ENCODE measurements at places on chromosomes 6 and 20.

DNA sequence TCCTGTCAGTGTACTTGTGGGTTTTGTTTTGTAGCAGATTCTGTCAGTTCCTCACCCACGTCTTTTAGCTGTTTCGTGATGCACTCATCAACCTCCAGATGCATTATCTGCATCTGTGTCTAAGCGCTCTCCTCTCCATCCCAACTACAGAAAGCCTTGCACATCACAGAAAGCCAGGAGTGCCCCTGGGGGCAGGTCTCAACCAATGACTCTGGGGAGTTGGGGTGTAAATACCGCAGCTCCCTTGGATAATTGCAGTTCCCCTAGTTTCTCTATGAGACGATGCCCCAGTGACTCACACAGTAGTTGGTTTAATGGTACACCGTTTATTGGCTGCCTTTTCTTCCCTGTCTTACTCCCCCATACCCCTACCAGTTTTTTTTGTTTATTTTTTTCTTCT lies 158.1 kb downstream of the SOX4 start:
- H3K4me1 ChIP-seq, result no peaks in the 10 kb centered on the region
- no peak overlapping the region for H3K4me3 ChIP-seq
- no peak for DNase-seq
- H3K36me3 ChIP-seq, result no peaks in the 10 kb centered on the region

GRCh38 chr6:39688494-39688893 lies 36.7 kb downstream of the KIF6 start:
- no peak for DNase-seq
- H3K4me1 ChIP-seq, result no peaks in the 10 kb centered on the region
- H3K27me3 ChIP-seq, result no peaks in the 10 kb centered on the region
- no peak overlapping the region for H3K4me3 ChIP-seq

GRCh38 chr6:113732384-113732966 lies 124.7 kb upstream of the MARCKS start:
- no peaks in the 10 kb centered on the region for H3K4me1 ChIP-seq
- DNase-seq, result peak; percentile 37
- H3K27ac ChIP-seq, result no peak overlapping the region

GRCh38 chr6:109660526-109661320 lies 30.3 kb downstream of the AK9 start:
- no peaks in the 10 kb centered on the region for H3K27me3 ChIP-seq
- DNase-seq, result no peak
- H3K4me1 ChIP-seq, result no peaks in the 10 kb centered on the region
- no peak overlapping the region for H3K4me3 ChIP-seq
- no peaks in the 10 kb centered on the region for H3K36me3 ChIP-seq
- no peak overlapping the region for H3K27ac ChIP-seq

DNA sequence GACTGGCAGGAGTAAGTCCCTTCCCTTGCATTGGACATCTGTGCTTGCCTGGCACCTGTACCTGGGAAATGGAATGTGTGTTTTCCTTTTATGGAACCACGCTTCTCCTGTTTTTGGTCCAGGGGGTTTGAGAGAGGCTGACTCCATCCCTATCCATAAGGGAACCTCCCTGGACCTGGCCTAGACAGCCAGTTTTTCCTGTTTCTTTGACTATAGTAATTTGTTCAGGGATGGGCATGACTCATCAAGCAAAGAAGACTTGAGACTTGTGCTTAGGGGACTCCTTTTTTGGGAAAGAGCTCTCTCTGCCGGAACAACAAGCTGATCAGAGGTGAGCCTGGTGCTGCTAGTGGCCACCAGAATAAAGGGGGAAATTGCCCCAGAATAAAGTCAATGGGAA lies 393.8 kb downstream of the CDH26 start:
- H3K4me1 ChIP-seq, result no peaks in the 10 kb centered on the region
- H3K4me3 ChIP-seq, result no peak overlapping the region
- H3K27ac ChIP-seq, result no peak overlapping the region
- DNase-seq, result no peak

GRCh38 chr6:157432892-157433265 lies 51.9 kb downstream of the ZDHHC14 start:
- DNase-seq, result no peak
- no peaks in the 10 kb centered on the region for H3K36me3 ChIP-seq
- peaks cover 7% of the 10 kb centered on the region for H3K4me1 ChIP-seq
- no peaks in the 10 kb centered on the region for H3K27me3 ChIP-seq
- no peak overlapping the region for H3K27ac ChIP-seq

DNA sequence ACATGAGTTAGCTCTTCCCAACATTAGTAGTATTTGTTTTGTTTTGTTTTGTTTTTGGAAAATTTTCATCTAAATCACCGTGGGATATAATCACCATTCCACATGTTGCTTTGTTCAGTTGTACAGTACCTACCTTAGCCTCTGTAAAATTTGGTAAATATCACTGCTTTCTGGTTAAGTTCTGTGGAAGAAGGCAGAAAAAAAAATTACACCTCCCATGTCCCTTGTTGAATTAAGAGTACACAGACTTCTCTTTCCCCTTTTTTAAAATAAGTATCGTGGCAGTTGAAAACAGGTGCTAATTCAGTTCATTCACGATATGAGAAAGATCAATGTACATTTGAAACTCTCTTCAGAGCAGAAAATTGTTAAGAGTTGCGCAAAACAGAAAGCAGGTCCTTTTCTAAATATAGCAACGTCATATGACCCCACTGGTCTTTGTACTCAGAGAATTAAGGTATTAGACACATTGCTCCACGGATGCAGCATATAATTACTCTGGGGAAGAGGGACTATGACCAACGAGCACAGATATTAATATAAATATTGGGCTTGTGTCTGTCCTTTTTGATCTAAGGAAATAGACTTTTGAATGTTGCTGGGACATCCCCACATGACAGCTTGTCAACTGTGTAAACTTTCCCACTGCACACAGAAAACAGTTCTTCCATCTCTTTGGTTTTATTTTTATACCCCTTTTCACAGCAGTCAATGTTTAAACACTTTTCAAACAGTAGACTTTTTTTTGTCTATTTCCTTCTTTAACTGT lies 58.6 kb upstream of the ZNF217 start:
- peaks cover 10% of the 10 kb centered on the region for H3K4me1 ChIP-seq
- H3K27ac ChIP-seq, result peak overlapping the region; percentile 80
- no peak for DNase-seq
- no peaks in the 10 kb centered on the region for H3K27me3 ChIP-seq
- no peaks in the 10 kb centered on the region for H3K36me3 ChIP-seq
- no peak overlapping the region for H3K4me3 ChIP-seq

- H3K36me3 ChIP-seq, result no peaks in the 10 kb centered on the region
- peak; percentile 74 for DNase-seq
- no peaks in the 10 kb centered on the region for H3K27me3 ChIP-seq
- H3K4me3 ChIP-seq, result no peak overlapping the region
- no peak overlapping the region for H3K27ac ChIP-seq
Measured at GRCh38 chr20:36854348-36855240, 21.3 kb upstream of the TLDC2 start.

DNA sequence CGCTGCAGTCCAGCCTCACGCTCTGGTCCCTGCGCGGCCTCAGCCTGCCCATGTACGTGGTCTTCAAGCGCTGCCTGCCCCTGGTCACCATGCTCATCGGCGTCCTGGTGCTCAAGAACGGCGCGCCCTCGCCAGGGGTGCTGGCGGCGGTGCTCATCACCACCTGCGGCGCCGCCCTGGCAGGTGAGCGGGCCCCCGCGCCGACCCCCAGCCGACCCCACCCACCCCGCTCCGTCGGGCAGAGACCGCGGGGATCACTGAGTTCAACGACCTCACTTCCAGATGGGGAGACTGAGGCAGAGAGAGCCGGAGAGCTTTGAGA lies 545 bp downstream of the SLC35D3 start:
- no peaks in the 10 kb centered on the region for H3K36me3 ChIP-seq
- no peak overlapping the region for H3K27ac ChIP-seq
- peaks cover 9% of the 10 kb centered on the region for H3K4me1 ChIP-seq
- no peak for DNase-seq
- H3K4me3 ChIP-seq, result peak overlapping the region; percentile 54

- no peaks in the 10 kb centered on the region for H3K27me3 ChIP-seq
- no peak overlapping the region for H3K27ac ChIP-seq
- H3K36me3 ChIP-seq, result no peaks in the 10 kb centered on the region
- DNase-seq, result no peak
Measured at GRCh38 chr6:130946076-130946475, 117.0 kb downstream of the EPB41L2 start.

- H3K27me3 ChIP-seq, result no peaks in the 10 kb centered on the region
- H3K4me3 ChIP-seq, result no peak overlapping the region
- DNase-seq, result peak; percentile 56
- H3K27ac ChIP-seq, result peak overlapping the region; percentile 99
- no peaks in the 10 kb centered on the region for H3K36me3 ChIP-seq
- peaks cover 24% of the 10 kb centered on the region for H3K4me1 ChIP-seq
Measured at GRCh38 chr6:111602481-111603011, 3.1 kb downstream of the TRAF3IP2 start.

GRCh38 chr6:19795211-19795610 lies 42.0 kb upstream of the ID4 start:
- DNase-seq, result no peak
- H3K27ac ChIP-seq, result no peak overlapping the region
- H3K4me3 ChIP-seq, result no peak overlapping the region
- H3K27me3 ChIP-seq, result no peaks in the 10 kb centered on the region
- no peaks in the 10 kb centered on the region for H3K36me3 ChIP-seq

- DNase-seq, result no peak
- H3K27ac ChIP-seq, result no peak overlapping the region
- H3K4me1 ChIP-seq, result no peaks in the 10 kb centered on the region
- no peaks in the 10 kb centered on the region for H3K27me3 ChIP-seq
Measured at GRCh38 chr6:126767711-126768110, 350.8 kb upstream of the RSPO3 start.

GRCh38 chr6:106444777-106445507 lies 84.4 kb downstream of the CRYBG1 start:
- H3K4me3 ChIP-seq, result no peak overlapping the region
- H3K36me3 ChIP-seq, result no peaks in the 10 kb centered on the region
- H3K27ac ChIP-seq, result no peak overlapping the region

- no peaks in the 10 kb centered on the region for H3K27me3 ChIP-seq
- no peaks in the 10 kb centered on the region for H3K36me3 ChIP-seq
- H3K4me3 ChIP-seq, result no peak overlapping the region
- no peak overlapping the region for H3K27ac ChIP-seq
- H3K4me1 ChIP-seq, result no peaks in the 10 kb centered on the region
- DNase-seq, result no peak
Measured at GRCh38 chr6:166470029-166470862, 87.5 kb upstream of the MPC1 start.

DNA sequence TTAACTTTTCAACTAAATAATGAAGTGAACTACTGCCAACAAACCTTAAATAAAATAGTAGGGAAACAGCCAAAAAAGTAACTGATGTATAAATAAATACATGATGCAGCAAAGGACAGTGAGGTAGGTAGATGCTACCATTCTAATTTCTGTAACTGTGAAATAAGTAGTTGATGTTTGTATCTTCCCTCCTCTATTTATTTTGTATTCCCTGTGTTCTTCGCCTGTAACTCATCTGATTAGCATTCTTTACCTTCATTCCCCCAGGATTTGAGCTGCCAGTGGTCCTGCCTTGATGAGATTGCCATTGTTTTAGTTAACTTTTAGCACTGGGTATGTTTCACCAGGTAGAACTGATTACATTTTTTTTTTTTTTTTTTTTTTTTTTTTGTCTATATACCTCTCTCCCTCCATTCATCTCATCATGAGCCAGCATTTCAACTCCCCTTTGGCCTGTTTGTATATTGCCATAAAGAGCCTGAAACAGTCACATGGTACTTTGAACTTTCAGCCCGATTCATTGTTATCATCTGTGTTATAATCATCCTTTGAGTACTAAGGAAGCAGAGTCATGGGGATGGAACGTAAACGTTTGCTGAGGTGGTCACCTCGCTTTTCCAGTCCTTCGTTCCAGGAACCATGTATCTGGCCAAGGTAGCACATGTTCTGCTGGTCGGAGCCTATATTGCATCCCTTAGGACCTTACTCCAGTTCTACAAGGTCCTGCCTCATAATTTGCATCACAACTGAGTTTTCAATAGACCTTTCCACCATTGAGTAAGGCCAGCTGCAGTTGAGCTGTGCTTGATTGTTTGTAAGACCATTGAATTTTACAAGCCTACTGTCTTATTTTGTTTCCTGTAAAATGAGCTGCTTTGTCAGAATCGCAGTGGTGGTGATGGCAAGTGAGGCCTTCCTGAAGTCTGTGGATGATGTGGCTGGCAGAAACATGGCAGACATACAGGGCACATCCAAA lies 107.6 kb downstream of the JAG1 start:
- H3K4me1 ChIP-seq, result no peaks in the 10 kb centered on the region
- no peaks in the 10 kb centered on the region for H3K36me3 ChIP-seq
- no peak overlapping the region for H3K4me3 ChIP-seq
- peak overlapping the region; percentile 4 for H3K27ac ChIP-seq
- no peak for DNase-seq

- no peaks in the 10 kb centered on the region for H3K4me1 ChIP-seq
- no peak overlapping the region for H3K4me3 ChIP-seq
- H3K27me3 ChIP-seq, result no peaks in the 10 kb centered on the region
- DNase-seq, result no peak
- H3K27ac ChIP-seq, result no peak overlapping the region
Measured at GRCh38 chr6:112145080-112145573, 57.7 kb downstream of the FAM229B start.

- no peak for DNase-seq
- no peaks in the 10 kb centered on the region for H3K4me1 ChIP-seq
- no peaks in the 10 kb centered on the region for H3K36me3 ChIP-seq
- no peak overlapping the region for H3K27ac ChIP-seq
- H3K4me3 ChIP-seq, result no peak overlapping the region
Measured at GRCh38 chr6:140101818-140102217, 727.4 kb upstream of the CITED2 start.

DNA sequence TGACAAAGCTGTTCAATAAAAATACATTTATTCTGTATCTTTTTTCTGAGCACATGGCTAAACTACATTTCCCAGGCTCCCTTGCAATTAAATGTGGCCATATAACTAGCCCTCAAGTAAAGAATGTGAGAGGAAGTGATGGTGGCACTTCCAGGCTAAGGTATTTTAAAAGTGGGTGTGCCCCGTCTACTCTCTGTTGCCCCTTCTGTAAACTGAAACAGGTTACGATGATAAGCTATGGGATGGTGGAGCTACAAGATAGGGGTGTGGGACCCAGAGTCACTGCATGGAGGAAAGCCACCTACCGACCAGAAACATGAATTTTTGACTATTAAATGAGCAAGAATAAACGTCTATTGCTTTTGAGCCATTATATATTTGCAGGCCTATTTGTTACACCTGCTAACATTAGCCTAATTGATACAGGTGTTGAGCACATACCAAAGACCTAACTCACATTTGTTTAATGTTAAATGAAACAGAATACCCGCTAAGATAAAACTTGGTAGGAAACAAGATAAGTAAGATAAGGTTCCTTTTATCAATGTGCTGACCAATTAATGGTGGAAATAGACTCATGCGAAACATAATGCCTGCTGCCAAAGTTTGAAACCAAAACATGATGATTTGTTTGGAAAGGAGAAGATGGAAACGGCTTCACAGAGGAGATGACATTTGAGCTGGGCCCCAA lies 3.1 kb downstream of the FYN start:
- H3K36me3 ChIP-seq, result no peaks in the 10 kb centered on the region
- no peaks in the 10 kb centered on the region for H3K4me1 ChIP-seq
- H3K27ac ChIP-seq, result no peak overlapping the region
- no peak overlapping the region for H3K4me3 ChIP-seq
- H3K27me3 ChIP-seq, result peaks cover 14% of the 10 kb centered on the region
- DNase-seq, result no peak

GRCh38 chr6:89862698-89863097 lies 31.6 kb upstream of the GJA10 start:
- no peaks in the 10 kb centered on the region for H3K4me1 ChIP-seq
- peaks cover 13% of the 10 kb centered on the region for H3K36me3 ChIP-seq
- no peaks in the 10 kb centered on the region for H3K27me3 ChIP-seq
- no peak overlapping the region for H3K27ac ChIP-seq
- H3K4me3 ChIP-seq, result no peak overlapping the region

GRCh38 chr20:41023549-41023948 lies 5.1 kb upstream of the TOP1 start:
- H3K4me3 ChIP-seq, result no peak overlapping the region
- H3K27ac ChIP-seq, result no peak overlapping the region
- no peaks in the 10 kb centered on the region for H3K27me3 ChIP-seq
- H3K36me3 ChIP-seq, result no peaks in the 10 kb centered on the region

All from colonic mucosa (tissue), 4 donors.